ENCODE measurements at places on chromosomes 12 and 14. TPM values are rescaled to one million over a fixed set of nuclear protein-coding genes. Genes with fewer than 3 reads are reported as not detected.
A peak's percentile ranks its signal among the peaks of the same experiment; 100 is the strongest.

GRCh38 chr14:92386637-92387036, 63.7 kb downstream of the SLC24A4 start:
- DNase-seq = no peak

GRCh38 chr14:77027538-77028383, 747 bp downstream of the IRF2BPL start:
- DNase-seq = peak; percentile 80

Gene ABCD4
- total RNA-seq = 70.4 TPM

- DNase-seq = no peak
Observed at GRCh38 chr12:131367983-131368667, 342.8 kb upstream of the SFSWAP start.

Gene GOLGA3
- 63.8 TPM for total RNA-seq

DNA sequence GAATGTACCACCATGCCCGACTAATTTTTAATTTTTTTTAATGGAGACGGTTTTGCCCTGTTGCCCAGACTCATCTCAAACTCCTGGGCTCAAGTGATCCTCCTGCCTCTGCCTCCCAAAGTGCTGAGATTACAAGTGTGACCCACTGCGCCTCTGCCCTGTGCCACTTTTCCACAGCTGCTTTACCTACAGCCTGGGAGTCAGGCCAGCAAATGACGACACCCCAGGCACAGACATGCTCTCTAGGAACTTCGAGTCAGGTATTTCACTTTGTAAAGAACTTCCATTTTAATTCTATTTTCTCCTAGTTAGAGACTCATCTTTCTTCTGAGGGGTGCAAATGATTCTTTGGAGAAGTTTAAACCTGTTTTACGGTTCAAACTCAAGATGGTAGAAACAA, 89.0 kb downstream of the ETV6 start:
- no peak for DNase-seq

- DNase-seq = no peak
Observed at GRCh38 chr12:88693837-88694445, 113.7 kb upstream of the KITLG start.

Gene GPR68
- 23.0 TPM for total RNA-seq

DNA sequence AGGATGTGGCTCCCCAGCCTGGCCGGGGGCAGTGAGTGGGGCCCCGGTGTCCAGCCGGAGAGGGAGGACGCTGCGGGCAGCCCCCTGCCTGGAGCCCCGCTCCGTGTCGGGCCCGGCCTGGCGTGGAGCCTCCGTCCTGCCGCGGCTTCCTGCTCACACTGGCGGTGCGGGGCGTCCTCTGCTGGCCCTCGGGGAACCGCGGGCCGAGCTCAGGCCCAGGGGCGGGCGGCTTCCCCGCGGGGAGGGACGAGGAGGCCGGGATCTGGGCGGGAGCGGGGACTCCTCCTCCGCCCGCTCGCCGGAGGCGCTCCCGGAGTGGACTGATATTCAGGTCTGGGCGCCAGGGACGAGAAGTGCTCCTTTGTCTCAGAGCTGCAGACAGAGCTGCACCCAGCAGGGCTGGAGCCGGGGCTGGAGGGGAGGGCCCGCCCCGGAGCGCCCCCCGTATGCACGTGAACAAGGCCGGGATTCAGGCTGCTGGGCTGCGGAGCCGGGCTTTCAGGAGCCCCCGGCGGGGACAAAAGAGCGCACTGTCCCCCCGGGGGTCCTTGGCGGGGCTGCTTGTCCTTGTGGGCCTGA, 2.2 kb downstream of the MMP17 start:
- peak; percentile 72 for DNase-seq

GRCh38 chr12:64730588-64730969, 28.6 kb downstream of the GNS start:
- DNase-seq = no peak

DNA sequence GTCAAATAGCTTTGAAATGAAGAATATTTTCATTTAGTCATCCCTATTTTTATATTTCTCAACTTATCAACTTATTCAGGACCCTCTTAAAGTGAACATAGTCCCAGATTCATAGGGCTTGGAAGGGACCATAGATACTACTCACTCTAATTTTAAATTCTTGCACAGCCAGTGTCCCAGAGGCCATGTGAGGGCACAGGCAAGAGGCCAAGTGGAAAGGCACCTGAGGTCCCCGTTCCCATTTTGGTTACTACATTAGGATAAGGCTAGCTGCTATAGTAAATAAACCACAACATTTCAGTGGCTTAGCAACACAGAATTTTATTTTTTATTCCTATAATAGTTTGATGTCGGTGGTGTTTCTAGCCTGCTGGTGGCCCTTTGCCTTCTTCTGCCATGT, 227.8 kb downstream of the SPTSSA start:
- no peak for DNase-seq

GRCh38 chr14:80770114-80770908, 171.2 kb downstream of the CEP128 start:
- DNase-seq = no peak

DNA sequence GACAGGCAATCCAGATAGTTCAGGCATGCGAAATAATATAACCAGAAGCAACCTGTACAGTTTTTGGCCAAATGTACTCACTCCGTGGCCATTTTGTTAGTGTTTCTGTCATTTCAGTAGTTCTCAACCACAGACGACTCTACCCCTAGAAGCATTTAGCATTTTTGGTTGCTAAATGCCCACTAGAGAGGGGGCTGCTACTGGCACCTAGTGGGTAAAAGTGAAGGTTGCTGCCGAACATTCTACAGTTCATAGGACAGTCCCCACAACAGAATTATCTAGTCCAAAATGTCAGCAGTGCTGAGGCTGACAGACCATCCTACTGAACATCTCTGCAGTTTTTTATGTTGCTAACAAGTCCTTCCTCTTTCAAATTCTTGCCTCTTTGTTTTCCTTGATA, 107.4 kb downstream of the TSHR start:
- no peak for DNase-seq

All from activated naive CD8-positive, alpha-beta T cell treated with anti-CD3 and anti-CD28 coated beads, Interleukin-2, amount 10 ng/mL, durations not matched to agents 7 days and 5 days (primary cell).